Peyer's patch (tissue), 4 donors: ENCODE measurements at places on chromosomes 4 and X. TPM values are rescaled to one million over a fixed set of nuclear protein-coding genes. Genes with fewer than 3 reads are reported as not detected.

GRCh38 chr4:69594382-69594781 lies 45.1 kb downstream of the UGT2A2 start:
- no peak for DNase-seq
- no peak overlapping the region for H3K4me3 ChIP-seq
- no peaks in the 10 kb centered on the region for H3K36me3 ChIP-seq
- no peaks in the 10 kb centered on the region for H3K27me3 ChIP-seq
- H3K27ac ChIP-seq: no peak overlapping the region

DNA sequence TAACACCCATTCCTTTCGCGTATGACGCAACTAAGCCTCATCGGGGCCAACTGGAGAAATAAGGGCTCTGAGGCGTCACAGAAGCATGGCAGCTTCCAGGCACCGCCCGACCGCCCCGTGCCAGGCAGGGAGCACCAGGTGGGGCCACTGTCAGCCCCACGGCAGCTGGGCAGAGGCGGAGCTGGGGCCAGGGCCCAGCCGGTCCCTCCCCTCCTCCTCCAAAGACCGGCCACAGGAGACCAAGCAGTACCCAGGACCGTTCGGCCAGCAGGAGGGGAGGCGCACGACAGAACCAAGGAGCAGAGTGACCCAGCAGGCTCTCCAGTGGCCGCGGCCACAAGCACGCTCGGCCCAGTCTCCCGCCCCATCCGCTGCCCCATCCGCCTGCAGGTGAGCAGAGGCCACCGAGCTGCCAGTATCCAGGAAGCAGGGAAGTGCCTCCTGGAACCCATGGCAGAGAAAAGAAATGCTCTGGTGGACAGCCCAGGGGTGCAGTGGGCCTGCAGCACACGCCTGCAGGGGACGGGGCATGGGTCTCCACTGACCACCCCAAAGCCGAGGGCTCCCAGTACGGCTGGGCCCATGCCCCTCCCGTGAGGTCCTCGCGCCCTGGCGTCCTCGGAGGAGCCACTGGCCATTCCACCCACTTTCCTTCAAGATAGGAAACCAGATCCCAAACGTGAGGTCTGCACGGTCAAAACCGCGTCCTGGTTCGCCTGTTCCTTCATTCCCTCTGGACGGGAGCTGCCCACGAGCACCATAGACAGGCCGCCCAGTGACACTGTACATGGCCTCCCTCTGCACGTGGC lies 9.6 kb downstream of the CTBP1 start:
- H3K4me3 ChIP-seq: no peak overlapping the region
- H3K27me3 ChIP-seq: no peaks in the 10 kb centered on the region
- peak; percentile 44 for DNase-seq
- no peaks in the 10 kb centered on the region for H3K36me3 ChIP-seq
- H3K4me1 ChIP-seq: peaks cover 11% of the 10 kb centered on the region

DNA sequence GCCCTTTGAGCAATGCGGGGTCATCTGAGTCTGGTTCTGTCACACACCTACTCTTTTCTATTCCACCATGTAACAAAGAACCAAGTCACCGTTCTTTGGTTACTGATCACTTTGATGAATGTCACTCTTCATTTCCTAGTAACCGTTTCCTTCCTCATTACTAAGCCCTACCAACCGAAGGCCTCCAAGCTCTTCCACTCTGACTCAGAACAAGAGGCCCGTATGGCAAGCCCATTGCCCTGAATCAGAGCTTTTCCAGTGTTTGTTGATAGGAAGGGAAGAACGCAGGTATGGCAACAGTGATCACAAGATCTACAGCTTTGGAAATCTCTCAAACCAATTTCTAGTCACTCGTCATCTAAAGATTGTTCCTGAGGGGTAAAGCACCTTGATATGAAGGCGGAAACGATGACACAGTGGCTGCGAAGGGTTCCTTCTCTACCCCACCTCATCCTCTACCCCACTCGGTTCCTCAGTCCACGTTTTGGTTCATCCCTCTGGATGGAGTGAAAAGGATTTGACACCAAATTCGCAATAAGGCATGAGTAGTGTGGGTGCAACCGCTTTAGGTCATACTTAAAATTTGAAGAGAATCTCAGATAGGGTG lies 28.0 kb upstream of the CD40LG start:
- no peaks in the 10 kb centered on the region for H3K4me1 ChIP-seq
- H3K36me3 ChIP-seq: no peaks in the 10 kb centered on the region
- no peaks in the 10 kb centered on the region for H3K27me3 ChIP-seq
- H3K4me3 ChIP-seq: no peak overlapping the region

DNA sequence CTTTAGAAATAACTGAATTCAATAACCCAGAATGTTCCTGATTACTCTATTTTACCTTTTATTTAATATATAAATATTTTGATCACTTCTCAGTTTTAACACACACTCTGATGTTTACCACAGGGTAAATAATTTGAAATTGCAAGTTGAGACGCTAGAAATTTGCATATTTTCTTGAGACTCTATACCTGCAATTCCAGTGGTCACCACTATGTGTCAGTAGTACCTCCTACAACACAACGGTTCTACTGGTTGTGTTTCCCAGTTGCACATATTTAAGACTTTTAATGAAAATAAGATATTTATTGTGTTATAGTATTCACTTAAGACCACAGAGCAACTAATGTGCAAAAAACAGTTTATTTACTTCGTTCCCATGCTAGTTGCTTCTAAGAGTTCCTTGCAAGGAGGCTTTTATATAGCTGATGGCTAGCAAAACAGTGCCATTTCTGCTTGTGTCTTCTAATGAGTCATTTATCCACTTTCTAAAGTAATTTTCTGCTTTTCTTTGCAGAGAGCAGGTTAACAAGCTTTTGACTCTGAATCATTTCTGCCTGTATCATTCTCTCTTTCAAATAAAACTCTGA lies 98.9 kb upstream of the PDLIM3 start:
- H3K27ac ChIP-seq: no peak overlapping the region
- DNase-seq: no peak
- H3K4me3 ChIP-seq: no peak overlapping the region
- no peaks in the 10 kb centered on the region for H3K4me1 ChIP-seq
- H3K36me3 ChIP-seq: no peaks in the 10 kb centered on the region

- no peak overlapping the region for H3K27ac ChIP-seq
- H3K4me1 ChIP-seq: no peaks in the 10 kb centered on the region
- no peaks in the 10 kb centered on the region for H3K27me3 ChIP-seq
- no peak for DNase-seq
Measured at GRCh38 chr4:158484173-158484885, 37.4 kb upstream of the RXFP1 start.

Gene TEX11
- not detected for total RNA-seq

Gene TMEM47
- 5.0 TPM for total RNA-seq

Gene GAB1
- 48.4 TPM for total RNA-seq
